NCI-H1930 (cell line): ENCODE measurements at places on chromosomes 12 and 14.
A peak's percentile ranks its signal among the peaks of the same experiment; 100 is the strongest.

DNA sequence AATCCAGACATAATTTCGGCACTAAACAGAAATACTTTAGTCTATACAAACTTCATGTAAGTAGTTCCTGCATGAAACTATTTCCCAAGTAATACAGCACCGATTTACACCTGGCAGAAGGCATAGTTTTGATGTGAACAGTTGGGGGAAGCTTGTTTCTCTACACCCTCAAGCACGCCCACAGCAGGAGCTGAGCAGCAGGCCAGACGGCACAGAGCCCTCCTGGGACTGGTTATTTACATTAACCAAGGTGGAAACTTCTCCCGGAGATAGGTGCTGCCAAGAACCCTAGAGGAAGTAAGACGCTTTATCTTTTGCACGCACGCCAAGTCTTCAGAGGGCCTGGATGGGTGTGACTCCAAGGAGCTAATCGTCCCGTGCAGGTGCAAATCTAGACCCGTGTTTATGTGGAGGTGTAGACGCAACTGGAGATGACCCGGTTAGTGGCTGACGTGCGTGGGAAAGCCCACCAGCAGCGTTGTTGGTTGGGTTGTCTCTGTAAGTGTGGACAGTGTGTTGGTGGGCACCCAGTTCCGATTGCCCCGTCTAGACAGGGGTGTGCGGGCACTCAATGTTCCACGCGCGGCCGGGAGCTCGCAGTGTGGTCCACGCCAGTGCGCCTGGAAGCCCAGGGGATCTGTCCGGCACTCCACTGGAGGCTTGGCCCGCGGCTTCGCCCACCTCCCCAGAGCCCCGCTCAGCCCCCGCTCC is 767 bp upstream of the TCP11L2 start:
- DNase-seq = peak; percentile 25

- no peak for DNase-seq
Measured at GRCh38 chr12:66768293-66768692, 89.4 kb upstream of the GRIP1 start.

DNA sequence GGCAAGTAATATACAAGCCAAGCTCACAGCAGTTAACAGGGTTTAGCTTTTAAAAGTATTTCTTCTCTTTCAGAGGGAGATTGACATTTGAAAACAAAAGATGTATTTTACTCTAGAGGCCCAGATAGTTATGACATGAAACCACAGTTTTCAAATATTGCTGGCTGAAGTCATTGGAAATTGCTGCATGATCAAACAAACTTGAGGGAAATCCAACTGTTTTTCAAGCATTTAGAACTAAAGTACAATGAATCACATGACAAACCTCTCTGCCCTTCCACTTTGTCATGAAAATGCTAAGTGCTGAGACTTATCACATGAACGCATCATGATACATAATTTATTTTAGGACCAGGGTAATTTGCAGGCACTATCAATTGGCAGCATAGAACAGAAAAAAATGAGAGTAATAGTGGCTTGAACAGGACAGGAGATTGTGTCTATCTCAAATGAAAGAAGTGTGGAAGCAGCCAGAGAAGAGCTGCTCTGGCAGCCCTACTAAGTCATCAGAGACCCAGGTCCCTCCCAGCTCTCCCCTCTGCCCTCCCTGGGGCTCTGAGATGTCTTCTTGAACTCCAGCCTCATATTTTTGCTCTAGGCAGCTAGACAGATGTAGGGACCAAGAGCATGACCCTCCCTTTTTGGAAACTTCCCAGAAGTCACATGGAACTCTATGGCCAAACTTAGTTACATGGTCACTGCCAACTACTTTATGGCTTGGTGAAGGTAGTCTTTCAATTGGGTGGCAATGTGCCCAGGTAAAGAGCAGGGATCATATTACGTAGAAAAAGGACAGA is 90.1 kb upstream of the PELI2 start:
- DNase-seq = no peak

GRCh38 chr14:32941668-32942065 is 3.0 kb downstream of the NPAS3 start:
- no peak for DNase-seq

DNA sequence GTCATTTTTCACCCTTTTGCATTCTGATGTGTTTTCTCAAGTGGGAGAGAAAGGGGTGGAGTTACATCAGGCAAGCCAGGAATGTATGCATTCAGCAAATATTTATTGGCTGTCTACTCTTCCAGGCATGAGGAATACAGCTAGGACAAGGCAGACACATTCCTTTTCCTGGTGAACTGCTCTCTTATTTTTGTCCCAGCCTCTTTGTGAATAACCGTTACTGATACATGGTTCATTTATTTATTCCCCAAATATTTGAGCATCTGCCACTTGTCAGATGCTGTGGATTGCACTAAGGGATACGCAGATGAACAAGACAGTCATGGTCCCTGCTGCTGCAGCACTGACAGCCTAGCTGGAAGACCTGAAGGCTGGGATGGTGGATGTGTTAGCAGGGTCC is 6.1 kb downstream of the PELI2 start:
- DNase-seq = no peak

DNA sequence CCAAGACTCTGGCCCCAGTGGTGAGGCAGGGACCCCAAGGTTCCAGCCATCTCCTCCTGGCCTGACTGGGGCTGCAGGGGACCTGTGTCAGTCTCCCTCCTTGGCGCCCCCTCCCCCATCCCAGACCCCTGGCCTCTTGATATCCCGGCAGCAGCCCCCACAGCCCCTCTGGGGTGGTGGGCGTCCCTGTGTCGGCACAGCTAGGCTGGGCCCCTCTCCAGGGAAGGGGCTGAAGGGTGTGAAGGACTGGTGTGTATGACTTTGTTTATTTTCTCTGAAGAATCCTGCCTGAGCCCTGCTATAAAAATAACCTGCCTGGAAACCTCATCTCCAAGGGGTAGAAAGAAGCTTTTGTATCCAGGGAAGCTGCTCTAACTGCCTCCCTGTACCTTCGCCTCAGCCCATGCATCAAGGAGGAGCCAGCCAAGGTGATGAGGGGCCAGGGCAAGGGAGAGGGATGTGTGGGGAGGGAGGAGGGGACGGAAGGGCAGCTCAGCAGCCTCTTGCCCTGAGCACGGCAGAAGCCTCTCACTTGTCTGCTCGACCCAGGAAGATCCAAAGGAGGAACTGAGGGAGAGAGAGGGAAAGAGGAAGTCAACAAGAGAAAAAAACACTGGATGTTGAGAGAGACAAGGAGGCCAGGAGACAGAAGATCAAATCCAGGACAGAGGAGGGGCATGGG is 25.4 kb upstream of the COL2A1 start:
- no peak for DNase-seq

GRCh38 chr12:127245009-127245408 is 1022.0 kb upstream of the TMEM132C start:
- no peak for DNase-seq

- DNase-seq = no peak
Measured at GRCh38 chr12:97022536-97023230, 115.6 kb downstream of the NEDD1 start.

- no peak for DNase-seq
Measured at GRCh38 chr14:70648346-70648745, 6.6 kb downstream of the TTC9 start.

GRCh38 chr14:52446355-52446754 is 106.0 kb downstream of the TXNDC16 start:
- DNase-seq = no peak

GRCh38 chr12:57219993-57220754 is 3.6 kb downstream of the NXPH4 start:
- DNase-seq = no peak

DNA sequence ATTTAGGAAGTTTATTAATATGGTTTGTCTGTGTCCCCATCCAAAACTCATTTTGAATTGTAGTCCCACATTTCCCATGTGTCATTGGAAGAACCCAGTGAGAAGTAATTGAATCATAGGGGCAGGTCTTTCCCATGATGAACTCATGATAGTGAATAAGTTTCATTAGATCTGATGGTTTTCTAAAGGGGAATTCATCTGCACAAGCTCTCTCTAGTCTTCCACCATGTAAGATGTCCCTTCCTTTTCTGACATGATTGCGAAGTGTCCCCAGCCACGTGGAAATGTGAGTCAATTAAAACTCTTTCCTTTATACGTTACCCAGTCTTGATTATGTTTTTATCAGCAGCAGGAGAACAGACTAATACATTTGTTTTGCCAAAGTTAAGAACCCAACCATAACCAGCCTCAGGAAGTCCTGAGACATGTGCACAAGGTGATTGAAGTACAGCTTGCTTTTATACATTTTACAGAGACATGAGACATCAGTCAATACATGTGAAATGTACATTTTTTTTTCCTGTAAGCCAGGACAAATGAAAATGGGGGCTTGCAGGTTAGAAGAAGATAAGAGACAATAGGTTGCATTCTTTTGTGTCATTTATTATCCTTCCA is 1136.7 kb downstream of the TMEM121 start:
- DNase-seq = no peak

- no peak for DNase-seq
Measured at GRCh38 chr14:65229748-65230728, 127.7 kb upstream of the MAX start.

GRCh38 chr14:105842105-105842504 is 315.7 kb downstream of the TMEM121 start:
- no peak for DNase-seq

- no peak for DNase-seq
Measured at GRCh38 chr12:62319058-62319457, 58.9 kb downstream of the USP15 start.

GRCh38 chr14:99690636-99691035 is 6.5 kb downstream of the CYP46A1 start:
- no peak for DNase-seq

GRCh38 chr12:1863823-1864222 is 43.5 kb downstream of the LRTM2 start:
- no peak for DNase-seq

DNA sequence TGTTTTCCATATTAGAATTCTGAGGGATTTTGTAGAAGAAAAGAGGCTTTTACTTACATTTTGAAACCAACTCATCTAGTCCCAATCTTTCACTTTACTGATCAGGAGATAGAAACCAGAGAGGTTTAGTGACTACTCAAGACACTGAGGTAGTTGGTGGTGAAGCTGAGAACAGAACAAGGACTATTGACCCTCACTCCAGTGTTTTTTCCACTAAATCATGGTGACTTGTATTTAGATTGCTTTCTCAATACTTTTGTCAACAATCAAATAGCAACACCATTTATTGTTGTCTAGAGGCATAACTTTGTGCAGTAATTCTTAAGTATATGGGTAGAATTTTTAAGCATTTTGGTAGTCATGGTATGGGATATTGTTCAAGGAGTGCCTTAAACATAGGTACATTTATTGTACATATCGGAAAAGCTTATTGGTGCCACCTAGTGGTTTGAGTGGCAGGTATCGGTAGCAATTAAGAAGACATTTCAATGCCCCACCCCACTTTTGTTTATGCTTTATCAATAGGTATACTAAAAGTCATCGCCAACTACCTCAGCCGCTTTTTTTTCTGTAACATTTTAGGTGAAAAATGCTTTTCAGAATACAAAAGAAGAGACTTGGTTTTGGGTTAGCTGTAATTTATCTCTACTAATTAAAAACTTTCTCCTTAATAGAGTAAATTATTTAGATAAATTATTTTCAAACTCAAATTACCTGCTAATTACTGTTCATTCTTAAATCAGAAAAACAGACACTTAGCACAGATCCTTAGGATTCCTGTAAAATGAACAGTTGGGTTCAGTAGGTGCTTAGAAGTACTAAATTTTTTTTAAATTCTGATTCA is 47.3 kb upstream of the PAWR start:
- DNase-seq = peak; percentile 55

- DNase-seq = no peak
Measured at GRCh38 chr14:94269156-94269555, 23.9 kb downstream of the SERPINA10 start.

GRCh38 chr14:99440278-99440677 is 40.4 kb downstream of the SETD3 start:
- DNase-seq = no peak

DNA sequence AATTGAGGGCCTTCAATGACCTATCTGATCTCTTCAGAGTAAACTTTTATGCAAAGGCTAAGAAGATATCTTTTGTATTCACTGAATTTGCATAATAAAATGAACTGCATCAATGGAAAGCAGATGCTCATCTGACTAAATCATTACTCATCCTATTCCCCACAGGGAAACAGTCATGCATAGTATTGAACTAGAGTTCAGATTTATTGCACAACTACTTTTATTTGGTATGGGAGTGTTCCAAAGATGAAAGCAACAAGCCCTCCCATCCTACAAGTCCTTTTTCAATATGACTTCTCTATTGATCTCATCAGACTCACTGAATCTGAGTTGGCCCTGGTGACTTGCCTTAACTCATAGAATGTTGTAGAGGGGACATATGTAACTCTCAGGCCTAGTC is 159.8 kb downstream of the KITLG start:
- DNase-seq = no peak

GRCh38 chr12:124390442-124391097 is 95.7 kb downstream of the RFLNA start:
- no peak for DNase-seq

- DNase-seq = no peak
Measured at GRCh38 chr14:97642631-97643030, 845.4 kb downstream of the VRK1 start.

- DNase-seq = no peak
Measured at GRCh38 chr12:101992091-101992490, 69.7 kb downstream of the WASHC3 start.

DNA sequence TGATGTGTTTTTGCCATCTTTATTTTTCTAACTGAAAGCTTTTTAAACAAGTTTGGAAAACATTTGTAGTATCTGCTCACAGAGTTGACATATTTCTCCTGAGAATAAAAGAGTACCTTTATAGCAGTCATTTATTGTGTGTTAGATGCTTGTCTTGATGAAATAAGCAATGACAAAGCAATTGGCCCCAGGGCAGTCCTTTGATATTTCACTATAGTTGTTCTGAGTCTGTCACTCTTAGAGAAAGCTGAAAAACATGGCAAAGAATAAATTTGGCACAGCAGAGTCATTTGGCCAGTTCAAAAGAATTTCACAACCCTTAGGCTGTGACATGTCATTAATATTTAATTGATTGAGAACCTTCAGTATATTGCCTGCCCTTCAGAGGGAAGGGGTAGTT is 166.2 kb downstream of the PTPRO start:
- DNase-seq = no peak

- no peak for DNase-seq
Measured at GRCh38 chr12:122399254-122399591, 23.2 kb downstream of the CLIP1 start.

DNA sequence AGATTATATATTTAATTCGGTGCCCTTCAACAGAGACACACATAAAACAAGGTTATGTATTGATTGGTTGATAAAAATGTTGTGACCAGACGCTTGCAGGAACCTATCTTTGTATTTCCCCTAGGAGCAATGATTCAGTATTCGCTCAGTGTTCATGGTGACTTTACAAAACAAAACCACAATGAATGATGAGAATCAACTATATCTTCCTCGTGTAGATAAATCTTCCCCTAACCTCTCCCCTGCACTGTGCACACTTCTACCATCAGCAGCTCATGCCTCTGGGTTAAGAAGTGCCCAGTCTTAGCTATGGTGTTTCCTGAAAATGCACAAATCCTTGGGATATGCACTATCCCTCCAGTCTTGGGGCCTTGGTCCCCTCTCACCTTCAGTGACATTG is 16.3 kb downstream of the RIN3 start:
- no peak for DNase-seq
